Right hindlimb (tissue), 1 donor: ENCODE measurements at places on chromosomes 2 and 18.

GRCh38 chr2:55604027-55604565 lies 13.3 kb downstream of the PPP4R3B start:
- no peak for DNase-seq

DNA sequence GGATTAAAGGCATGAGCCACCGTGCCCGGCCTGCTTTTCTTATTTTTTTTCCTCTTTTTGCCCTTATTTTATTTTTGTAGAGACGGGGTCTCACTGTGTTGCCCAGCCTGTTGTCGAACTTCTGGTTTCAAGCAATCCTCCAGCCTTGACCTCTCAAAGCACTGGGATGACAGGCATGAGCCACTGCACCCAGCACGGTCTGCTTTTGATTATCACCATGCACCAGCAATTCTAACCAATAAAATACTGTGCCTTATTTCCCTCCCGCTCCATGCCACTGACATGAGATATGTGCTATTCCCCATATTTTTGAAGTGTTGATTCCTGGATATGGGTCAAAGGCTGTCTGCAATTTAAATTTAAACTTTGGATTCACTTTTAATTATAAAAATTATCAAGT lies 42.9 kb downstream of the ACYP2 start:
- DNase-seq: no peak

DNA sequence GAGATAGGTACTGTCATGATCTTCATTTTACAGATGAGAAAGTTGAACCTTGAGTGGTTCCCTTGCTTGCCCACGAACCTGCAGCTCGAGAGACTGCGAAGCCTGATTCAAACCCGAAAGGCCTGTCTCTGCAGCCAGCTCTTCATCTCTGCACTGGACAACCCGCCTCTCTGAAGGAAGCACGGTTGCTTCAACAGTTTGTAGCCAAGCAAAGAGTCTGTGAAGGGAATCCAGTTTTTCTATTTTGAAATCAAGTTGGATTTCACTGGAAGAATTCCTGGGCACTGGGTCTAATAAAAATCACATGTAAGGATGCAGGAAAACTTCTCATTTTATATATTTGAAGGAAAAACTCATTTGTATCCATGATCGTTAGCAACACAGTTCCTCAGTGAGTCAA lies 21.3 kb upstream of the ICOS start:
- no peak for DNase-seq

GRCh38 chr18:47115205-47115604 lies 35.1 kb downstream of the HDHD2 start:
- DNase-seq: no peak

GRCh38 chr2:85840091-85840490 lies 48.7 kb downstream of the ST3GAL5 start:
- DNase-seq: no peak

- no peak for DNase-seq
These were observed 90.7 kb downstream of the CRIM1 start for GRCh38 chr2:36446294-36446693.

- DNase-seq: no peak
These were observed 5.5 kb upstream of the SERTAD2 start for GRCh38 chr2:64659252-64659651.

GRCh38 chr18:12770469-12771219 lies 67.8 kb downstream of the PSMG2 start:
- DNase-seq: no peak

DNA sequence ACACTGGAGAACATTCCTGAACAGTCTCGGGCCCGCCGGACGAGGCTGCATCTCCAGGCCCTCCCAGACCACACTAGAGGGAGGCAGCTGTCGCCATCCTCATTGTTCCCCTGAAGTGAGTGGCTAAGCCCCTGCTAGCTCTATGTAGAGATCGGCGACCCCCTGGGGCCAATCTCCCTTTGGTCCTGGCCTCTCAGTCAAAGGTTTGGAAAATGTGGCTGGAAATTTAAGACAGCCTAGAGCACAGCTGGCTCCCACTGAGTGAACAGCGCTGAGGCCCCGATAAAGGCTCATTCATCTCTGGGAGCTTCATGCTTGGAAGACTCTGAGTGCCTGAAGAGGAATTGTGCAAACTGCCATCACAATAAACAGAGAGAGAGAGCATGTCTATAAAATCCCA lies 360.3 kb downstream of the CLIP4 start:
- DNase-seq: no peak

DNA sequence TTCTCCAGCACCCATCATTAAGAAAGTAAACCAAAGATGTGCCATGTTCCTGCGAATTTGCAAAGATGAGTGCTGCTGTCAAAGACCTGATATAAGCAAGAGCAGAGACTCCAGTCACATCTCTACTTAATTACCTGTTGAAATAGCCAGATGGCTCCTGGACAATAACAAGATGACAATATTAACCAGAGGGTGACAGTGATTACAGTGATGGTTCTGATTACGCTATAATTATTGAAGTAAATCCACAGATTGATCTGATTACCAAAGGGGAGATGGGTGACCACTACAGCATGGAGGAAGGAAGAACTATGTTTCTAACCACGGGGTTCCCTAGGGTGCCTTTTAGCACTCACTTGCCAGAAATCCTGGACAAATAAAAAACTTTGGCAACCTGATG lies 36.5 kb upstream of the AFF3 start:
- no peak for DNase-seq

GRCh38 chr18:77392321-77392720 lies 142.7 kb downstream of the GALR1 start:
- no peak for DNase-seq

- DNase-seq: no peak
These were observed 7.7 kb upstream of the ALPI start for GRCh38 chr2:232448304-232448690.

DNA sequence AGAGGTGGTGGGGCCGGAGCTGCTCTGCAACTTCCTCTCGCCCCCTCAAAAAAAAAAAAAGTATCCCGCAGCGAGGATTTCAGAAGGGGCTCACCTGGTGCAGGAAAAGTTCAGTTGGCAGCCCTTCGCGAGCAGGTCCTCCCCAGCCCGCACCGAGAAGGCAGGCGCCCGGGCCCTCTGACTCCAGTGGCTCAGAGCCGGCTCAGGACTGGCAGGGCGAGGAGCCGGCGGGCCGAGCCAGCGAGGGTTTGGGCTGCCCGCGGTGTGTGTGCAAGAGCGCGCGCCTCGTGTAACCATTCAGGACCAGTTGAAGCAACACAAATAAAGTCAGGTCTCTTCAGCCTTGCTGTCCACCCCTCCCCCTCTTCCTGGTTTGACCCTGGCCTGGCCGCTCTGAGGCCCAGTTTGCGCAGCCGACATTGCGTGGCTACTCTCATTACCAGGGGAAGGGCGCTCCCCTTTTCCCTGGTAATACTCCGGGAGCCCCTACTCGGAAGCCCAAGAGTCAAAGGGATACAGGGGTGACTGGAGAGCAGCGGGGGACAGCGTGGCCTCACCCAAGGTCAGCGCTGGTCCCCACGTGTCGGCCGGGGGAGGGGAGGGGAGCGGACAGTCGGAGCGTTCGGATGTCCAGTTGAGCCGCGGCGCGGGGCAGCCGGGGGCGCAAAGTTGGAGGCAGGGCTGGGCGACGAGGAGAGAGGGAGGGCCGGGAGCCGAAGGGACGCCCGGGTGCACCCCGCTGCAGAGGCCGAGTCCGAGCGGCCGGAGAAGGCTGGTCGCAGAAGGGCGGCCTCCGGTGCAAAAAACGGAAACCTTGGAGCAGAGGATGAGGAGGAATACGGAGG lies 12.3 kb downstream of the EN1 start:
- no peak for DNase-seq

GRCh38 chr2:27766287-27766661 lies 5.2 kb upstream of the MRPL33 start:
- no peak for DNase-seq

DNA sequence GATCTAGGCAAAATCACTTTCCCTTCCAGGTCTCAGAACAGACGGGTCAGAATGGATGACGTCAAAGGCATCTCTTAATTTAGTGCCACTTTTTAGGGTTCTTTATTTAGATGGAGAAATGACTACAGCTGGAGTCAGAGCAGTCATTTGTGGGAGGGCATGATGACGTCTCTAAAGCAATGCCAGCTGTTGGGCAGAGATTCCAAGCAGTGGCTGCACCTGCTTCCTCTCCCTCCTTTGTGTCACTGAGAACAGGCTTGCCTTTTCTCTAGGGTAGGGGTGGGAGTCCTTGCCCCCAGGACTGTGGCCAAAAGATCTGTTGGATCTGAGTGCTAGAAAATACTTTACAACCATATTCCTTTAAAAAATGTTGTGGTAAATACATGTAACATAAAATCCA lies 28.7 kb upstream of the SKOR2 start:
- no peak for DNase-seq

- DNase-seq: no peak
These were observed 52.7 kb downstream of the TAF1B start for GRCh38 chr2:9895669-9896590.

DNA sequence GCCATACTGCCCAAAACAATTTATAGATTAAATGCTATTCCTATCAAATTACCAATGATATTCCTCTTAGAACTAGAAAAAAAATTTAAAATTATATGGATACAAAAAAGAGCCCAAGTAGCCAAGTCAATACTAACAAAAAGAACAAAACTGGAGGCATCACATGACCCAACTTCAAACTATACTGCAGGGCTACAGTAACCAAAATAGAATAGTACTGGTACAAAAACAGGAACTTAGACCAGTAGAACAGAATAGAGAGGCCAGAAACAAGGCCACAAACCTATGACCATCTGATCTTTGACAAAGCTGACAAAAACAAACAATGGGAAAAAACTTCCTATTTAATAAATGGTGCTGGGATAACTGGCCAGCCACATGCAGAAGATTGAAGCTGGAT lies 86.1 kb upstream of the KYNU start:
- no peak for DNase-seq

DNA sequence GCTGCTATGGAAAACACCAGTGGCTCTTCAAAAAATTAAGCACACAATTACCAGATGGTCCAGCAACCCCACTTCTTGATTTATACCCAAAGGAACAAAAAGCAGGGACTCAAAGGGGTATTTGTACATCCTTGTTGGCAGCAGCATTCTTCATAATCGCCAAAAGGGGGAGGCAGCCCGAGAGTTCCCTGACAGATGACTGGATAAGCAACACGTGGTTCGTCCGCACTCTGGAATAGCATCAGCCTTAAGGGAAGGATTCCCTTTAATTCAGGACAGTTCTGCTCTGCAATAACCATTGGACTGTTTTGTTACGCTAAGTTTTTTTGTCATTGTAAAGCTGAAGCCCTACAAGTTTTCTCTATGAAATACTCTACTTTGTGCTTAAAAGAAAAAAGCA lies 76.7 kb upstream of the TWIST2 start:
- no peak for DNase-seq

GRCh38 chr18:8765783-8766463 lies 60.6 kb downstream of the MTCL1 start:
- peak; percentile 63 for DNase-seq

DNA sequence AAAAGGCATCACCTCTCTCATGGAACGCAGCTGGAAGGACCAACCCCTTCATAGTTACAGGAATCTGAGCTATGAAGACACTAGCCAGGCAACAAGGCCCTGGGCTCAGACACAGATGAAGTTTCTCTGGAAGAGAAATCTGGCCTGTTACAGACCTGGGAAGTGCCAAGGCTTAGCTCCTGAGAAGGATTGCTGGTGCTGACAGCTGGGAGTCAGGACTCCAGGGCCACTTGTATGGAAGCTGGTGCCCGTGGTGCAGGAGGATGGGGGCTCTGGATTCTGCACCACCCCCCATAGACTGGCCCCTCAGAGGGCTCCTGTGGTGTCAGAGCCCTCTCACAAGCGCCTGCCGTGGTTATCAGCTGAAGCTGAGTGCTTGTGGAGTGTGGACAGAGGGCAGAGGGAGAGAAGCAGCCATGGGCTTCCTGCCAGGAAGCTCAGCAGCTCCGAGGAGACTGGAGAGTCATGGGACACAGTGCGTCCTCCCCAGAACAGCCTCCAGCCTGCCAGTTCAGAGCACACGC lies 87.3 kb upstream of the LCLAT1 start:
- DNase-seq: no peak

- no peak for DNase-seq
These were observed 3.5 kb downstream of the MXD1 start for GRCh38 chr2:69918401-69918800.

DNA sequence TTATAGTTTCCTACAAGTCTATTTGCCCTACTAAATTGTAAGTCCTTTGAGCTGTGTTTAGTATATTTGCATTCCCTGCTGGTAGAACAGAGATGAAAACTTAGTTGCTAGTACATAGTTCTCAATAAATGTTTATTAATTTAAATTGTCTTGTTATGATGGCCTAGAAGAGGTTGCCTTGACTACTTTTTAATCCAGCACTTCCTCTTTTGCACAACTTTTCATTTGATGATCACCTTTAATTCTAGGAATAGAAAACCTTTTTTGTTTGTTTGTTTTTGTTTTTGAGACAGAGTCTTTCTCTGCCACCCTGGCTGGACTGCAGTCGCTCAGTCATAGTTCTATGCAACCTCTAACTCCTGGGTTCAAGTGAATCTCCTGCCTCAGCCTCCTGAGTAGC lies 6.7 kb downstream of the CFAP36 start:
- no peak for DNase-seq

DNA sequence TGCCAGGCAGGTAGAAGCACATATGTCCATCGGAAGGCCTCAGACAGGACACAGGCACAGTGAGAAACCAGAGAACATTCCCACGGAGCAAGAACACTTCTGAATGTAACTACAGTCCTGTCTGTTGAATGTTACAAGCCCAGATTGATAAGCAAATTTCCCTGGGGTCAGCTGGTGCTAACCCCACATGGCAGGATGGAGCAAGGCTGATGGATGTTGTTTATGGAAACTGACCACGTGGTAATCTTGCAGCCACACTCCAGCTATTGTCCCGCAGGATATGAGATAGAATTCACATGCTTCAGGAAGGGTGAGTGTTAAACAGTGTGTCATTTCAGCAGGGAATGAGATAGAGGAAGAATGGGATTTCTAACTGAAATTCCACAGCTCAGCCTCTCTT lies 138.8 kb upstream of the COPS8 start:
- DNase-seq: no peak

DNA sequence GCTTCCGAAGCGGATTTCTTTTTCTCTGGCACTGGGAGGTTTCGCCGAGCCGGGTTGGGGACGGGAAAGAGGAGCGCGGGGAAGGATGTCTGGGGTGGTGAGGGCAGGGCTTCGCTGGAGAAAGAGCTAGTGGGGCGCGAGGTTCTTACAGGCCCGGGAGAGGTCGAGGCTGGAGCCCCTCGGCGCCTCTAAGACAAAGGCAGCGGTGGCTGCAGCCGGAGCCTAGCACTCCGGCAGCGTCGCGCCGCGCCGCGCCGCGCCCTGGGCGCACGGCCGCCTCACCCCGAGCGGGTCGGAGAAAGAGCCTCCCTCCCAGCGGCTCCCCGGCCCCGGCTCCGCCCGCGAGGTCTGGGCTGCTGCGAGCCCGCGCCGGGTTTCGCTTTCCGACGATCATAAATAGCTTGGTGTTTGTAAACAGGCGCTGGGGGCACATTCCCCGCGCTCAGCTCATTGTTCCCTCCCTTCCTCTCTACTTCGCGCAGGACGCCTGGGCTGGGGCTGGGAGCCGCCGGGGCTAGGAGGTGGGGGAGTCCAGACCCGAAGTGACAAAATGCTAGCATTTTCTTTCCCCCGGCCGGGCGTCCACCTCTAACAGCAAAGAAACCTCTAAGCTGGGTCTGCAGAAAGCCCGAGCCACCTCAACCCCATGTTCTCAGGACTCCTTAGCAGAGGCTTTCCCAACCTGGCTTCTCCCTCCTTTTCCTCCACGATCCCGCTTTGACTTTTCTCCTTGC lies 813 bp upstream of the MEIS1 start:
- DNase-seq: peak; percentile 81

GRCh38 chr2:57126410-57126809 lies 920.2 kb upstream of the VRK2 start:
- DNase-seq: no peak

- DNase-seq: no peak
These were observed 75.8 kb upstream of the SLC1A4 start for GRCh38 chr2:64913357-64913869.

GRCh38 chr2:145076085-145076484 lies 556.2 kb upstream of the ZEB2 start:
- no peak for DNase-seq
